Activated naive CD4-positive, alpha-beta T cell treated with anti-CD3 and anti-CD28 coated beads for 36 hours (primary cell): ENCODE measurements at places on chromosomes 12 and 14. TPM values are rescaled to one million over a fixed set of nuclear protein-coding genes. Genes with fewer than 3 reads are reported as not detected.

DNA sequence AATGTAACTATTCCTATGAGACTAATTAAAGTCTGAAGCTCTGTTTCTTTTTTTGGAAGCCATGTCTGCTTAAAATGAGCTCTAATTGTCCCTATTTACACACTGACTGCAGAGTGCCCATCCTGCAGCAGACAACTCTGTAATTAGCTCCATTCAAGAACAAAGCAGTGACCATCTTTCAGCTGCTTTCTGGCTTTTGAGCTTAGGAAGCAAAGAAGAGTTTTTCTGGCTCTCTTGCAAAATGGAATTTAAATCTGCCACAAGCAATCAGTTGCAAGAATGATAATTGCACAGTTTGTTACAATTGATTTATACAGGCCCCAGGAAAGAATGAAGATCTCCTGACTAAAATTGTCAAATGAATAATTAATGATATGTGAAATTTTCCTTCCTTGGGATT lies 83.4 kb downstream of the GAS2L3 start:
- no peak for DNase-seq

The BMAL2 gene
- 9.2 TPM for total RNA-seq

The AMDHD1 gene
- total RNA-seq = 0.52 TPM

The PTPRQ gene
- not detected for total RNA-seq

GRCh38 chr12:15558915-15559528 lies 230.2 kb downstream of the EPS8 start:
- DNase-seq = no peak

- no peak for DNase-seq
Measured at GRCh38 chr12:132360410-132360809, 31.0 kb upstream of the GALNT9 start.

GRCh38 chr14:103194256-103195045 lies 71.2 kb downstream of the TNFAIP2 start:
- DNase-seq = no peak

GRCh38 chr12:121773011-121773777 lies 20.3 kb downstream of the RHOF start:
- DNase-seq = peak; percentile 83

The NTN4 gene
- total RNA-seq = not detected

DNA sequence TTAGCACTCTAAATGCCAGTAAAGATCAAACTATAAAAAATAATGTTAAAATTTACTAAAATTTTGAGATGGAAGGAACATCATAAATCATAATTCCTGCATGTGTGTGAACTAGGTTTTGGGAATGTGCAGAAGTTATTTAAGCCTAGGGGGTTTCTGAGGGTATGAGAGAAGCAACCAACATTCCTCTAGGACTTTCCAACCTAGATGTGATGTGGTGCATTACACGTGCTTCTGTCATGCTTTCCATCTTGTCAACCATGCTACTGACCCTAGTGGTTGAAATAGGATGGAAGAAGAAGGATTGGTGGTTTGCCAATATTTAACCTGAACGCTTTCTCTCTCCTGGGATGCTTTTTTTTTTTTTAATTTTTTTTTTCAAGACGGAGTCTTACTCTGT lies 209.3 kb downstream of the AEBP2 start:
- DNase-seq = no peak

The TAS2R30 gene
- total RNA-seq = 1.6 TPM

The MYBPC1 gene
- total RNA-seq = not detected

The SERPINA3 gene
- not detected for total RNA-seq

The KRT81 gene
- not detected for total RNA-seq

GRCh38 chr12:117404203-117404853 lies 42.9 kb upstream of the NOS1 start:
- DNase-seq = no peak
